Foreskin keratinocyte (primary cell): ENCODE measurements at places on chromosomes 2 and 18. TPM values are rescaled to one million over a fixed set of nuclear protein-coding genes. Genes with fewer than 3 reads are reported as not detected.

DNA sequence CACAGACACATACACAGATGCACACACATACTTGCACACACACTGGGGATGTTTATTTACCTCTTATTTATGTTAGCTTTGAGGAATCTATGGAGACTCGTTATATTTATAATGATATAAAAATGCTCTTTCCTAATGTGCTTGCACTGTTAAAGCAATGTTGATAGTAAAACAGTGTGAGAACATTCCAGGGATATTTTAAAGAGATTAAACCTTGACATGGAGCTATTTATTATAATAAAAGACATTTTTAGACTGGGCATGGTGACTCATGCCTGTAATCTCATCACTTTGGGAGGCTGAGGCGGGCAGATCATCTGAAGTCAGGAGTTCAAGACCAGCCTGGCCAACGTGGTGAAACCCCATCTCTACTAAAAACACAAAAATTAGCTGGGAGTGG is 557.3 kb upstream of the ZNF804A start:
- DNase-seq: no peak

COL4A3 gene
- polyA plus RNA-seq: 0.01 and 0.12 TPM in 2 replicates

GRCh38 chr2:120245520-120246332 is 6.9 kb upstream of the RALB start:
- no peak for DNase-seq

NOSTRIN gene
- polyA plus RNA-seq: not detected in 2 replicates

ECEL1 gene
- not detected in 2 replicates for polyA plus RNA-seq
